Neuronal stem cell (in vitro differentiated cells): ENCODE measurements at places on chromosomes 11 and 22.

GRCh38 chr11:63888170-63889086 lies 28.5 kb downstream of the RCOR2 start:
- no peak for DNase-seq

GRCh38 chr11:115396533-115396932 lies 107.7 kb downstream of the CADM1 start:
- DNase-seq, result no peak

DNA sequence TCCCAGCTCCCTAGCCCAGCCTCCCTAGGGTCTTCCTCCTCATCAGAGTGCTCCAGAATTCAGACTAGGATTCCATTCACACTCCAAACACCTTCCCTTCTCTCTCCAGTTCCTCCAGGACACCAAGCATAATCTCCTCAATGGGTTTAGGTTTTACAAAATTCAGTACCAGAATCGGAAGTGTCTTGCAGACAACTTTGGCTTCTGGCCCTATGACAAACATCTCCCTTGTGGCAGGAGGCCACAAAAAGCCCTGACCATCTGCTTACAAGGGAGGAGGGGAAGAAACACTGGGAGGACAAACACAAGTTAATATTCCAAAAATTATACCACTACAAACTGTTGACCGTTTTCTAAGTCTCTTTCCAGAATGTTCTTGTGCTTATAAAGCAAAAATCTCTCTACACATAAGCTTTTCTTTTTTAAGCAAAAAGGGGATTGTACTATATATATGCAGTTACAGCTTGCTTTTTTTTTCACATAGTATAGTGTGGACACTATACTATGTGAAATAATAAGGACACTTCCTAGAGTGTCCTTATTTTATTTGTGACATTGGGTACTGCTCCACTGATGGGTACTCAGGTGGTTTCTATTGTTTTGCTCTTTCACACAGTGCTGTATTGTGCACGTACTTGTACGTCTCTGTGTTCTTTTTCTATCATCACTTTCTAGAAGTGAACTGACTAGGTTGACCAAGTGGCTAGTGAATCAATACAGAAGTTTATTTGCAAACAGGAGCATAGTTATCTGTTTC lies 78.7 kb downstream of the BDNF start:
- DNase-seq, result no peak

- DNase-seq, result no peak
These were observed 338.8 kb upstream of the KIRREL3 start for GRCh38 chr11:127339376-127339775.

DNA sequence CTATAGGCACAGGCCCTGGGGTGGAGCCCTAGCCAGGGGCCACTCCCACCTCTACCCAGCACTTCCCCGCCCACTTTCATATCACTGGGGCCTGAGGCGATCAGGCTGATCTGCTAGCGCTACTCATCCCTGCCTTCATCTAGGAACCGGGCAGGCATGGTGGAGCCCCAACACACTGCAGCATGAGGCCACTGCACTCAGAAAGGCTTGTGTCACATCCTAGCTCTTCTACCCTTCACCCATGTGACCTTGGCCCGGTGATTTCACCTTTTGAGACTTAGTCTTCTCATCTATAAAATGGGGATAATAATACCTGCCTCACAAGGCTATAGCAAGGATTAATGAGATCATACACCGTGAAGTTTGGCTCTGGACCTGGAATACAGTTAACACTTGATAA lies 18.1 kb upstream of the GDPD5 start:
- no peak for DNase-seq

- no peak for DNase-seq
These were observed 74.7 kb downstream of the SC5D start for GRCh38 chr11:121367001-121367843.

GRCh38 chr22:36211237-36211861 lies 9.7 kb upstream of the APOL4 start:
- DNase-seq, result no peak
